ENCODE measurements at places on chromosomes 7 and 10.

GRCh38 chr10:28253169-28253785 lies 49.6 kb downstream of the MPP7 start:
- peak; percentile 9 for DNase-seq

DNA sequence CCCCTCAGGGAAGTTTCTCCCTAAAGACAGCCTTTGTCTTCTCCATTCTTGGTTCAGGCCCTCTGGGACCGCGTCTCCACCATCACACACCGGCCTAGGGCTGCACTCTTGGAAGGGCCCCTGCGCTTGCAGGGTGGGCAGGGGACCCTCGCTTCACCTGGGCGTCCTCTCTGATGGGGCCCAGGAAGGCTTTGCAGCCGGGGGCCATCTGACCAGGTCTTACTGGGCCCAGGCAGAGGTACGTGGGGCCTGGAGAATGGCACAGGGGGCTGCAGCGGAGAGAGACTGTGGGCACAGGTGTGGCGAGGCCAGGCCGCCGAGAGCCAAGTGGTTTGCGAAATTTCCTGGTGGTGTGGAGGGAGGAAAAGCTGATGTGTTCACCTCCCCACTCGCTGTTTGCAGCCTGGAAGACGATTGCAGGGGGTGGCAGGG lies 44.4 kb downstream of the ALOX5 start:
- no peak for DNase-seq

- DNase-seq = no peak
Observed at GRCh38 chr10:123606006-123606405, 60.1 kb upstream of the GPR26 start.

DNA sequence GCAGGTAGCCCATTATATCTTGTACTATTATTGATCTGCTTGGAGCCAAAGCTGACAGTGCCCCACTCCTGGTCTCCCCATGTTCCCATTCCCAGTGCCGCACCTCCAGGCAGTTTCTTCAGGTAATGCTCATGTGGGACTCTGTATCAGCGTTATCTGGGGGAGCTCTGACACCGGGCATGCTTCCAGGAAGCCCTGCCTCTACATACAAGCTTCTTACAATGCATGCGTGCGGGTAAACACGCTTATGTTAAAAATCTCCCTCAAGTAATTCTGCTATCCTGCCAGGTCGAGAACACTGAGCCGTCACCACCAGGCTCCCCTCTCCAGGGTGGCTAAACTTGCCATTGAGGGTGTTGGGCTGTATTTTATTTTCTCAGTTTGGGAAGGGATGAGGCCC lies 61.6 kb upstream of the LBX1 start:
- DNase-seq = no peak

DNA sequence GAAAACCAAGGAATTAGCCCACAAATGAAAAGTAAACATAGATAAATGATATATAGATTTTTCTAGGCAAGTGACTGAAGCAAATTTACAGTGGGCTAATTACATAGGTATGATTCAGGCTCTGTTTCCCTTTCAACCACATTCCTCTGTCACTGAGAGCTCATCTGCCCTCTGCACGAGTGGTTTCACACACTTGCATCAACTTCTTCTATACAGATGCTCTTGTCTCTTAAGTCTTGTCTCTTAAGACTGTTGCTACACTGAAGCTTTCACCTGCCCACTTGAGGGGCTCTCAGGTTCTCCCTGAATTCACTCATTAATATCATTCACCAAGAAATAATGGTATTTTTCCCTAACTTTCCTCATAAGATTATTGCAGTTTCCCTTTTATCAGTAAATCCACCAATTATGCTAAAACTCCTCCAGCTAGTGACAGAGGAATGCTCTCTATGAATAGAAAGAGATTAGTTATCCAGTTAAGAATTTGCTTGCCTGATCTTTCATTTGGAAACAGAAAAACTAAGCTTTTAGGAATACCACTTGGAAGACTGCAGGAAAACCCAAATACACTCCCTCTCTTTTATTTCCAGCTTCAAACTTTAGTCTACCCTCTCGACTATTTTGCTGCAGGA lies 95.7 kb downstream of the ELAPOR2 start:
- DNase-seq = peak; percentile 55
